ENCODE measurements at places on chromosomes 7 and 10.

- no peak for DNase-seq
These were observed 222.2 kb downstream of the ADRA2A start for GRCh38 chr10:111299037-111299436.

DNA sequence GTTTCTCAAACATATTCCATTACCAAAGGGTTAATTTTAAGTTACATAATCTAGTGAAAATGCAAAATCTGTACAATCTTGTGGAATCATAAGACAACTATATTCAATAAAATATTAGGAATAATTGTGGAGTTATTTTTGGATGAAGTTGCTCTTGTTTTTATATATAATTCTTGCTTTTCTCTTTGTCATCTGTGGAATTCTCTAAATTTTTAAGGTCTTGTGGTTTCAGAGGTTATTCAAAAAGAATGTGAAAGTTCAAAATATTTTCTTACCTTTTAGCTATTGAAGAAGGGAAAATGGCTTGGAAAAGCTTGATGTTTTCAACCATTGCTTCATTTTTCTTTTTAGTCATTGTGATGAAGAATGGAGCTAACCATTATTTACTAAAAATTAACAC, 552.1 kb downstream of the TFEC start:
- DNase-seq: no peak

GRCh38 chr10:124657806-124658205, 86.4 kb downstream of the FAM53B start:
- DNase-seq: no peak

- DNase-seq: no peak
These were observed 243.3 kb downstream of the GRID1 start for GRCh38 chr10:86123304-86123703.

GRCh38 chr10:49606981-49607535, 3.1 kb upstream of the SLC18A3 start:
- peak; percentile 32 for DNase-seq

GRCh38 chr7:21965291-21965690, 19.6 kb upstream of the CDCA7L start:
- no peak for DNase-seq

DNA sequence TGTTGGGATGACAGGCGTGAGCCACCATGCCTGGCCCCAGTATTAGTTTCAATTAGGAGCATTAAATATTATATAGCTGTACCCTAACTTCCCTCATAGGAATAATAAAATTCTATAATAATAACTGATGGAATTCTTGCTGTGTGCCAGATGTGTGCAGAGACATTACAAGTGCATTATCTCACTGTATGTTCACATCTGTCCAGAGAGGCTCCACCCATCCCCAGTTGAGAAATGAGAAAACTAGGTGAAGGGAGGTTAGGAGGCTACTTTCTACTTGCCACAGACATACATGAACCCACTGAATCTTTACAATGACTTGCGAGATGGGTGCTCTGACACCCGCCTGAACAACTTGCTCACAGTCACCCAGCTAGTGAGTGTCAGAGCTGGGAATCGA, 3.2 kb downstream of the GALNT17 start:
- DNase-seq: no peak

GRCh38 chr7:141737118-141737835, 881 bp upstream of the SSBP1 start:
- no peak for DNase-seq

GRCh38 chr7:128697302-128697905, 25.3 kb downstream of the GARIN1A start:
- peak; percentile 2 for DNase-seq

DNA sequence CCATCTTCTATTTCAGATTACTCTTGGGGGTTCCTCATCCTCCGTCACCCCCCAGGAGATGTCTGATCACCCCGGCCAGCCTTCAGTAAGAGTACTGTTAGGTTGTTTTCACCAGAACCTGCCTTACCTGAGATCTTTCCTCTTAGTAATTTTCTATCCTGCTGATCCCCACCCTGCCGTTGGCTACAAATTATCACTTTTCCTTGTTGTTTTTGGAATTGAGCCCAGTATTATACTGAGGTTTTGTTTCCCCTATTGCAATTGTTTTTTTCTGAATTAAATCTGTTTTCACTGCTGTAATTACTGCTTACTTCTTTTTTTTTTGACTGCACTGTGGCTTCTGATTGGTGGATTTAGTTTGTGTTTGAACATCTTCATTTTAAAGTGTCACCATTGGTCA, 14.7 kb downstream of the SPAM1 start:
- no peak for DNase-seq

GRCh38 chr10:63633677-63634487, 112.7 kb downstream of the REEP3 start:
- DNase-seq: no peak

GRCh38 chr7:95690367-95690947, 81.9 kb upstream of the DYNC1I1 start:
- DNase-seq: no peak

GRCh38 chr7:114468844-114469243, 54.2 kb downstream of the FOXP2 start:
- DNase-seq: no peak

DNA sequence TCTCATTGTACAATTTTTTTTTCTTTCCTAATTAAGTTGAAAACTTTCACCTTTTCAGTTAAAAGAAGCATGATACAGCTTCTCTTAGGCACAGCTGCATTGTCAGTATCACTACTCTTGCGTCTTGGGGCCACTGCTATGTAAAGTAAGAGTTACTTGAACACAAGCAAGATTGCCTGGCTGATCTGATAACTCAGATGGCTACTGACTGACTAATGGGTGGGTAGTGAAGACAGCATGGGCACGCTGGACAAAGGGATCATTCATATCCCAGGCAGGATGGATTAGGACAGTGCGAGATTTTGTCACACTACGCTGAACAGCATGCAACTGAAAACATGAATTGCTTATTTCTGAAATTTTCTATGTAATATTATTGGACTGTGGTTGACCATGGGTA, 11.6 kb upstream of the ADAMTS14 start:
- DNase-seq: no peak

DNA sequence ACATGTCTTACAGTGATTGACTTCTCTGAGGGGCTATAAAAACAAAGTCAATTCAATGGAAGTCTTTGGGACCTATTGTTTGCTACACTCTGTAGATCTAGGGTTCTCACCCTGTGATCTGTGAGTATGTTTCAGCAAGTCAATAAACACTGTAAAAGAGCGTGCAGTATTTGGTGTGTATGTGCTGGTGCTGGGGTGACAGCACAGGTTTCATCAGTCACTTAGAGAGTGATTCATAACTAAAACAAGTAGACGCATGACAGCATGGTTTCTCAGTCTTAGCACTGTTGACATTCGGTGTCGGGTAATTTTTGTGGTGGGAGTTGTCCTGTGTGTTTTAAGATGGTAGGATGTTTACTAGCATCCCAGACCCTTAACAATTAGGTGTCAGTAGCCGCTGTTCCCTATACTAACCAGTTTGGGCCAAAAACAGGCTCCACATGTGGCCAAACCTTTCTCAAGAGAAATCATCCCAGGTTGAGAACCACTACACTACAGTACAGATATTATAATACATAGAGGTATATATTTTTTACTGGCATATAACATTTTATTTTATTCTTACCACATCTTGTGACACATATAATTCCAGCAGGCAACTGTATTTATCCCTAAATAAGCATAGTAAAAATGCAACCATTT, 411.8 kb downstream of the ARL4A start:
- DNase-seq: no peak

- no peak for DNase-seq
These were observed 97.2 kb upstream of the BTBD16 start for GRCh38 chr10:122173766-122174435.

- no peak for DNase-seq
These were observed 827.7 kb downstream of the TNS3 start for GRCh38 chr7:46754140-46754720.

- no peak for DNase-seq
These were observed 126.6 kb upstream of the PARD3 start for GRCh38 chr10:34941471-34942357.

GRCh38 chr10:79336739-79337138, 10.5 kb upstream of the PPIF start:
- DNase-seq: no peak

GRCh38 chr7:46208635-46209525, 287.8 kb upstream of the IGFBP3 start:
- no peak for DNase-seq

DNA sequence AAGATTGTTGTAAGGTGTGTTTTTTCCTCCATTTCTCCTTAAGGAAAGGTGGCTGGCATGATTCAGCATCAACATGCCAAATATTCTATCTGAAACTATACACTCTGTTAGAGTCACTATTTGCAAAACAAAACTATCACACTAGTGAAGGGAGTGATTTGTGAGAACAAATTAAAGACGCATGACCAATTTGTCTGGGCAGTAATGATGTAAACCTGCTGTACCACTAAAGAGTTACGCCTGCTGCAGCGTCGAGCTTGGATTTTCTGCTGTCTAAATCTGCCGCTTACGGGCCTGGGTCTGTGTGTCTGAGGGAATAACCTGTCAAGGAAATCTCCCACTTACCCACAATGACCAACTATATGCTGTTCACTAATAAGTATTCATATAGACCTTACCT, 648.3 kb downstream of the PARD3 start:
- DNase-seq: no peak

- no peak for DNase-seq
These were observed 494.0 kb downstream of the MAGI2 start for GRCh38 chr7:78959477-78959876.

- no peak for DNase-seq
These were observed 67.2 kb downstream of the CREB5 start for GRCh38 chr7:28479507-28479947.

DNA sequence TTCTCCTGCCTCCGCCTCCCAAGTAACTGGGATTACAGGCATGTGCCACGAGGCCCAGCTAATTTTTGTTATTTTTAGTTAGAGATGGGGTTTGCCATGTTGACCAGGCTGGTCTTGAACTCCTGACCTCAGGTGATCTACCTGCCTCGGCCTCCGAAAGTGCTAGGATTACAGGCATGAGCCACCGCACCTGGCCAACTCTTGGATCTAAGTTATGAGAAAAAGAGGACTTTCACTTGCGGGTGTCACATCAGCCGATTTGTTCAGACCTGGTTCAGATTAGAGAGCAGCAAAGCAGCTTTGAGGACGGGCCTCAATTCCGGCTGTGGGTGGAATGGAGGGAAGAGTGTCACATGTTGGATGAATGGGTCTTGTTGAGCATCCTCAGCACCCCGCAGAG, 61.0 kb upstream of the FGFR2 start:
- DNase-seq: no peak

- no peak for DNase-seq
These were observed 121.2 kb downstream of the MTERF1 start for GRCh38 chr7:91759205-91759863.

DNA sequence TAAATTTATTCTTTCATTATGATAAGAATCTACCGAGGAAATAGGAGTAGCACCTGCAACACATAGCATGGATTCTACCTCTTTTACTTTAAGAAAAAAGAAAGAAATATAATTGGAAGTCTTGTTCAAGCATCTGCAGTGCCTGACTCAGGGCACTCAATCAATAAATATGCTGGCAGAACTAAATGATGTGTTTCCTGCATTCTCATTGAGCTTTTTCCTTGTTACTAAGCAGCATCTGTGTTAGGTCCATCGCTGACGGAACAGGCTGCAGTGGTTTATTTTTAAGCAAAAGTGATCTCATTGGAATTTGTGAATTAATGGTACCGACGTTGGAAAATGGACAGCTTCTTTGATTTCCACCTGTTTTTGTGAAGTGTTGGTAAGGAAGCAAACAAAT, 417.5 kb downstream of the DPP6 start:
- no peak for DNase-seq

DNA sequence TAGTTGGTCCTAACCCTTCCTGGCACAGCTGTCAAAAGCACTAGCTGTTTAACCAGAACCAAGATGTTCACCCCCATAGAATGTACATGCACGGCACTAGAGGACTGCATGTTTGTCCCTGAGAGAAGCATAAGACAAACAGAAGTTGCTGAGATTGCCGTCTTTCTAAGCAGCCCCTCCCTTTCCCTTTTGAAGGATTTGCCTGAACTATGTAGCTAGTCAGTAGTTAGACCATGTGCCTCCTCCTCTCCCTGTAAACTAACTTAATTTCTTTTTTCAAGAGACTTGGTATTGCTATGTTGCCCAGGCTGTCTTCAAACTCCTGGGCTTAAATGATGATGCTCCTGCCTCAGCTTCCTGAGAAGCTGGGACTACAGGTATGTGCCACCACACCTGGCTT, 40.7 kb downstream of the TBC1D12 start:
- DNase-seq: no peak

DNA sequence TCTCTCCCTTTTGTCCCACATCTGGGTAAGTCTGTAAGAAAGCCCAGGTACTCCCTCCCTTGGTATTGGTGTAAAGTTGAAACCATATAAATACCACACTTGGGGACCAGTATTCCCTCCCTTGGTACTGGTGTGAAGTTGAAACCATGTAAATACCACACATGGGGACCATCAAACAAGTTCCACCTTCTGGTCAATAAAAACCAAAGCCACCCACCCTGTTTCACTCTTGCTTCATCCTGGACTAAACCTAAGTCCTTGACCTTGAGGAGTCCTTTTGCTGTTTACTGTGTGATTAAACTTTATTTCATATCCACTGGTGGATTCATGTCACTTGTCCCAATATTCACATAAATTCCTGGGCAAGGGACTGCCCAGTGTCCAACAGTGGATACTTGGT, 8.4 kb downstream of the P4HA1 start:
- no peak for DNase-seq

DNA sequence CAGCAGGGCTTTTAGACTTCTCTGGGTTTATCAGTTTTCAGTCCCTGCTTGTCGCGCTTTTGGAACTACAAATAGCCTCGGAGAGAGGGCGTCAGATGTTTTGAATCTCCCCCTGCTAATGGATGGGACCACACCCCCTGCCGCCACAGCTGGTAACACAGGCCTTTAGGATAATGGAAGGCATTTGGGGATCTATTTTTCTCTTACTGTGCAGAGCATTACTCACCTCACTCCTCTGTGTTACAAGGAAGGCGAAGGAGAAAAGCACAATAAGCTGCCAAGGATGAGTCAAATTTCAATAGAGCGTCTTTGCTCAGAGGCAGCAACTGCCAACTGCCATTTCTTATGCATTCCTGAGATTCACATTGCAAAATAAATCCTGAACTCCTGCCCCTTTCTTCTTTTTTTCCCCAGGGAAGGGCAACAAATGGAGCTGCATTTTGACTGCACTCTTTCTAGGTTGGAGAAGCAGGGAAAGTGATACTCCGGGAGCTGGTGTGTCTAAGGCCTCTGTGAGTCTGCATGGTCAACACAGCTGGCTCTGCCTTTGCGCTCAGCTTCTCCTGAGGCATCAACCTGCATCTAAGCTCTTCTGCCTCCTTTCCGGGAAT, 31.5 kb upstream of the SMNDC1 start:
- DNase-seq: no peak

GRCh38 chr7:40972426-40972825, 730.5 kb downstream of the INHBA start:
- DNase-seq: no peak

- DNase-seq: no peak
These were observed 12.7 kb downstream of the YWHAG start for GRCh38 chr7:76346097-76346496.

- DNase-seq: no peak
These were observed 332.2 kb upstream of the MTPN start for GRCh38 chr7:136309407-136309806.

- no peak for DNase-seq
These were observed 98.0 kb downstream of the RALA start for GRCh38 chr7:39721345-39721744.

GRCh38 chr7:47720141-47720906, 138.4 kb upstream of the TNS3 start:
- no peak for DNase-seq

Measured in stimulated activated CD4-positive, alpha-beta T cell treated with anti-CD3 and anti-CD28 coated beads, Interleukin-1b, Interleukin-23, amount 100 ng/mL, for 1 hour (primary cell).